Right cardiac atrium (tissue), 5 donors: ENCODE measurements at places on chromosomes 13 and 19. TPM values are rescaled to one million over a fixed set of nuclear protein-coding genes. Genes with fewer than 3 reads are reported as not detected.

FLT3LG gene
- polyA plus RNA-seq, result 6.6 TPM

ZNF83 gene
- 24.9 TPM for polyA plus RNA-seq

ATP1A3 gene
- polyA plus RNA-seq, result 104 TPM

LYPD3 gene
- polyA plus RNA-seq, result 0.97 TPM

NLRP7 gene
- not detected for polyA plus RNA-seq

CYP4F12 gene
- polyA plus RNA-seq, result 6.3 TPM

NPAS1 gene
- 0.91 TPM for polyA plus RNA-seq

CGB3 gene
- not detected for polyA plus RNA-seq

CCDC106 gene
- polyA plus RNA-seq, result 30.4 TPM
